ENCODE measurements at places on chromosomes 6 and 20. TPM values are rescaled to one million over a fixed set of nuclear protein-coding genes. Genes with fewer than 3 reads are reported as not detected.

PHIP gene
- total RNA-seq, result 8.0 TPM

TPX2 gene
- total RNA-seq, result 2.3 TPM

ZFP57 gene
- total RNA-seq, result 0.51 TPM

CALHM5 gene
- 2.2 TPM for total RNA-seq

MCHR2 gene
- not detected for total RNA-seq

LRRC73 gene
- total RNA-seq, result 15.0 TPM

COL11A2 gene
- 0.14 TPM for total RNA-seq

BHLHE23 gene
- not detected for total RNA-seq

CTCFL gene
- not detected for total RNA-seq

EGFL8 gene
- total RNA-seq, result 3.2 TPM

COL9A3 gene
- 2.0 TPM for total RNA-seq

CLVS2 gene
- total RNA-seq, result 0.08 TPM

TMEM74B gene
- 0.42 TPM for total RNA-seq

RBM39 gene
- 581 TPM for total RNA-seq

KCNK17 gene
- not detected for total RNA-seq

PRDM13 gene
- total RNA-seq, result not detected

LHFPL5 gene
- total RNA-seq, result not detected

KIAA0408 gene
- total RNA-seq, result 3.9 TPM

DACT2 gene
- 8.0 TPM for total RNA-seq

AK9 gene
- 8.7 TPM for total RNA-seq

LPIN3 gene
- 18.2 TPM for total RNA-seq

All from adrenal gland (tissue), 19 donors.